Renal cortex interstitium (tissue), 15 donors: ENCODE measurements at places on chromosomes 5 and 9. TPM values are rescaled to one million over a fixed set of nuclear protein-coding genes. Genes with fewer than 3 reads are reported as not detected.

GRCh38 chr5:31393126-31393525 lies 138.8 kb downstream of the DROSHA start:
- DNase-seq = no peak

GRCh38 chr5:137207023-137207760 lies 291.9 kb downstream of the SPOCK1 start:
- DNase-seq = no peak

DNA sequence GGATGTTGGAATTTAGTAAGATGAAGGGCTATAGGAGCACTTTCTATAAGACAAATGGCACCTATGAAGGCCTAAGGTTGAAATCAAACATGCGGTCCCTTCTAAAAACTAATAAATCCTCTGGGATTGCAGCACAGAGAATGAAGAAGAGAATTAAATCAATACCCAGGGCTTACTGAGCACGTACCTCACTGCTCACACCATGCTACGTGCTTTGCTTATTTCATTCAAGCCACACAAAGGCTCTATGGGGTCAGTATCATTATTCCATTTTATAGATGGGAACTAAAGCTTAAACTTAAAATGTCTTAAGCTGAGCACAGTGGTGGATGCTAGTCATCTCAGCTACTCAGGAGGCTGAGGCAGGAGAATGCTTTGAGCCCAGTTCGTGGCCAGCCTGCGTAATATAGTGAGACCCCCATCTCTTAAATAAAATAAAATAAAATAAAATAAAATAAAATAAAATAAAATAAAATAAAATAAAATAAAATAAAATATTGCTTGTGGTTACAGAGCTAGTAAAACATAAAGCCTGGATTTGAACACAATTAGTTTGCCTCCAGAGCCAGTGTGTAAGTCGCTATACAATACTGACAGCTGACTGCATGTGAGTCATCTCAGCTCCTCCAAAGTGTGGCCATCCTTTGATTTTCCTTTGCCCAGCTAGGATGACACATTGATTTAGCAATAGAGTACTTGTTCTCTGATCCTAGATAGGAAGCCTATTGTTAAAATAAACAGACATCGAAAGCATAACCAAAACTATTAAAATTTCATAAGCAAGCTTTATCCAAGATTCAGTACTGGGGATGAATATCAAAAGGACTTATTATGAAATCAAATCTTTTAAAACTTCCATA lies 20.9 kb upstream of the DPYSL3 start:
- DNase-seq = no peak

GRCh38 chr5:110909950-110910349 lies 161.6 kb upstream of the TSLP start:
- DNase-seq = no peak

DNA sequence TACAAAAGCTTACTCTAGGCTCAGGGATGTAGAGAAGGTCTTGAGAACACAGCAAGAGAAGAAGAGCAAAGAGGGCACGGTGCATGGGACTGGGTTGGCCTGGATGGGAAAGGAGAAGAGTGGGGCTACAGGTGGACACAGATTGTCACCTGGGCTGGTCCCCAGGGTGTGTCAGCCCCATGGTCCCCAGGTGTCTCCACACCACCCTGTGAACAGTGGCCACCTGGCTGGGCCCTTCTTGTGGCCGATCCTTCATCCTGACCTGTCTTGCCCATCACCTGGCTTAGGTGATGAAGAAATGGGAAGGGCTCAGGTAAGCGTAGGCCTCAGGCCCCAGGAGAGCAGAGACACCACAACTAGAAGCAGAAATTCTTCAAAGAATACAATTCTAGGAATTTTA lies 188.9 kb downstream of the TENT4A start:
- no peak for DNase-seq

GRCh38 chr9:119367683-119368075 lies 1.6 kb downstream of the BRINP1 start:
- DNase-seq = no peak

DNA sequence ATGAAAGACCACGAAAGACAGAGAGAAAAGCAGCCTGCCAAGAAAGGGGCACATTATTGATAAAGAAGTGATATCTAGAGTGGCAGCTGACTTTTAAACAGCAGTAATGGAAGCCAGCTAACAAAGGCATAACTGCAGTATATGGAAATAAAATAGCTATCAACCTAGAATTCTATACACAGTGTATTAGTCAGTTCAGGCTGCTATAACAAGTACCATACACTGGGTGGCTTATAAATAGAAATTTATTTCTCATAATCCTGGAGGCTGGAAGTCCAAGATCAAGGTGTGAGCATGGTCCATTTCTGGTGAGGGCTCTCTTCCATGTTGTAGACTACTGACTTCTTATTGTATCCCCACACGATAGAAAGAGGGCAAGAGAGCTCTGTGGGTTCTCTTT lies 109.8 kb downstream of the DEPDC1B start:
- no peak for DNase-seq

DNA sequence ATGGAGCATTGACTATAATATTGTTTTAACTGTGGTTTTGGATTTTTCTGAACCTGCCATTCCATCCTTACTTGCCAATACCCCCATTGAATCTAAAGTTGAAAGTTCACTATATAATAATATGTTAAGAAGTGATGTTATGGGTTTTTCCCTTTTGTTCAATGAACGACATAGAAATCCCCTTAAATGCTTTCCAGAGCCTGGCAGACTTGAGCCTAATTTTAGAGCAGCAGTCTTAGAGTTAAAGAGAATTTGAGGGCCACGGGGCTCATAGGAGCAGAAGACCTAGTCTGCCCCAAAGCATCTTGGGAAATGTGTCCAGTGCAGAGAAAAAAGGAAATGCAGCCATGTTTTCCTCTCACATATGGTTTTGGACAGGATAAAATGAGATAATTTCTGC lies 146.1 kb upstream of the SLC44A1 start:
- no peak for DNase-seq

- DNase-seq = no peak
These were observed 21.6 kb downstream of the NCS1 start for GRCh38 chr9:130193531-130194377.

GRCh38 chr9:130835441-130836298 lies 616 bp downstream of the ABL1 start:
- DNase-seq = no peak

GRCh38 chr5:177449140-177450061 lies 2.8 kb downstream of the PRR7 start:
- no peak for DNase-seq

GRCh38 chr9:134738869-134739659 lies 97.5 kb downstream of the COL5A1 start:
- DNase-seq = peak; percentile 30

GRCh38 chr9:136539427-136540421 lies 6.1 kb downstream of the NOTCH1 start:
- DNase-seq = no peak

GRCh38 chr5:132774896-132775295 lies 2.1 kb downstream of the SEPTIN8 start:
- DNase-seq = no peak

DNA sequence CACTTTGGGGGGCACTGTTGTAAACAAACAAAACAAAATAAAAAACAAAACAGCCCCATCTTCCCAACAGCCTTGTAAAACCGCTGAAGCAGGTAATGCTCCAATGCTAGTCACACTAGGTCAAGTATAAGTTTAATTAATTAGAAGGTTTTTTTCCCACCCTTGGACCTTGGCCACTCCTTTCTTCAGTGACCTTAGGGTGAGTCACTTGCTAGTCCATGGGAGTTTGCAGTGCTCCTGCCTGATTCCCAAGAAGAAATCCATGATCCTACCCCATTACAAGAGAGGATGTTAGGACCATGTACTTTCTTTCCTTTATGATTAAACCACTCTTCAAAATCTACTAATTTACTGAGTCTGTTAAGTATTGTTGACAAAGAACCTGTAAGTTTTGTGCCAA lies 192.2 kb upstream of the CDKN2B start:
- no peak for DNase-seq

- DNase-seq = no peak
These were observed 56.8 kb upstream of the TMEM252 start for GRCh38 chr9:68597362-68597997.

Gene TMEM38B
- polyA plus RNA-seq = 38.4 TPM

Gene TNFSF8
- polyA plus RNA-seq = 0.51 TPM

Gene C5orf24
- polyA plus RNA-seq = 112 TPM

Gene PFN3
- 0.37 TPM for polyA plus RNA-seq

Gene CCIN
- 0.27 TPM for polyA plus RNA-seq

Gene IFNA2
- polyA plus RNA-seq = not detected

Gene HNRNPK
- polyA plus RNA-seq = 909 TPM

Gene ZBTB6
- polyA plus RNA-seq = 14.0 TPM

Gene AJM1
- 1.7 TPM for polyA plus RNA-seq

Gene DRD1
- polyA plus RNA-seq = not detected

Gene FREM1
- 187 TPM for polyA plus RNA-seq
